ENCODE measurements at places on chromosomes 4 and X.

- DNase-seq, result peak; percentile 91
Measured at GRCh38 chr4:47122592-47123291, 91.4 kb downstream of the GABRB1 start.

DNA sequence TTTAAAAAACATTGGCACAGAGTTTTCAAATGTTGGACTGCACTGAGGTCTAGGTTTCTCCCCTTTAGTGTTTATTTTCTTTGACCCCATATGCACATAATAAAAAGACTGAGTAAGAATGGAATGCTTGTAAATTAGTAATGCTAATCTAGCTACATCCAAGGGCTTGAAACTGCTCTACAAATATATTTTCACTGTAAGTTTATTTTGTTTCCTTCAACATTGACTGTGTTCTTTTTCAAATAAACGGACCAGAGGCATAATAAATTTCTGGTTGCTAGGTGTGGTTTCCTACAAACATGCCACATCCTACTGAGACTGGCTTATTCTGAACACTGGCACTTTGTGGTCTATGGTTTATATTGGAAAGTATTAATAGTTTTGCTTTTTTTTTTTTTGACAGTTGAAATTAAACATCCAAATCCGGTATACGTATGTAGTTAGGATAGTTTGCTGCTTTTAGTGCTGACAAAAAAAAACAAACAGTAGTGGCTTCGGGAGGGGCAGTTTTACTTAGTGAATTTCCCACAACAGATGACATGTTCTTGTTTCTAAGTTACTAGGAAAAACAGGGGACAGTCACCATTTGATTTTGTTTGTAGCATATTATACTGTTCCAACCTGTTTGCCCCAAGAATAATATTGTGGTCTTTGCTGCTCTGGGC, 13.2 kb downstream of the CA5B start:
- DNase-seq, result no peak

DNA sequence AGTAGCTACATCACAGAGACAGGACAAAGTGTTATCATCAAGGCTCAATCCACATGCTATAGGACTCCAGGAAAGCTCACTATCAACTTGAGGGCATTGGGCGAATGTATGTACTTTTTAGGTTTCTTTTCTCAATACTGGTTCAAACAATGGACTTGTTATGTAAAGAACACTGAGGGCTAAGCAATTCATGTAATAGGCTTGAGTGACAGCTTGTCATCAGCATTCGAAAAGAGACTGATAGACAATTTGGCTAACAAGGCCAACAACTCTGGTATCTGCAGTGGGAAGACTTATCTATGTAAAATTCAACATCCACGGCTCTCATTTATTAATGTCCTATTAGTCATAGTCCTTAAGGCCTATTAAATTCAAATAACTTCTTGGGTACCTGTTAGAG, 141.1 kb downstream of the NPNT start:
- DNase-seq, result no peak

DNA sequence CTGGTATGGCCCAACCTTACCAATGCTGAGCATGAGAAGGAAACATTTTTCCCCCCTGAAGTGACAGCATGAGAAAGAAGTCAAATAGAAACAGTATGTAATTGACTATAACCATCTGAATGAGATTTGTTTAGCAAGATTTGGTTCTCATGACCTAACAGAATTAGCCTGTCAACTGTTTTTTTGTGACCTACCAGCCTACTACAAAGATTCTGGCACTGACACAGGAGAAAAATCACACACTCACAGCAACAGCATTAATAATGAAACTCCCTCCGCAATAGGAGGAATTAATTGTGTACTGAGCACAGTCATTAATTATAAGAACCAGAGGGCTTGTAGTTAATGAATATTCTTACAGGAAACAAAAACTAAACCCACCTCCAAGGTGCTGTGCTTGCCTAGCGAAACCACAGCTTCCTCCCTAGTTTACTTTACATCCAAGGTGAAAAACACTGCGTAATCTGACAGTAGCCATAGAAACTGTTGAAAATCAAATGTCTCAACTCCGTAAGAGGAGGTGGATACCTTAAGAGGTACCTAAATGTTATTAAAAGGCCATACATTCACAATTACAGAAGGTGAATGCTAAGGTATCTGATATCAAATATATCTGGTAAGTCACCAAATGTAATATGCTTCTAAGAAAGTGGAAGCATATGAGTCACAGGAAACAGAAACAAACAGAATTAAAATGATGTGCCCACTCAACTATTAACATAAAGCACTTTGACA, 34.9 kb downstream of the MMRN1 start:
- no peak for DNase-seq

DNA sequence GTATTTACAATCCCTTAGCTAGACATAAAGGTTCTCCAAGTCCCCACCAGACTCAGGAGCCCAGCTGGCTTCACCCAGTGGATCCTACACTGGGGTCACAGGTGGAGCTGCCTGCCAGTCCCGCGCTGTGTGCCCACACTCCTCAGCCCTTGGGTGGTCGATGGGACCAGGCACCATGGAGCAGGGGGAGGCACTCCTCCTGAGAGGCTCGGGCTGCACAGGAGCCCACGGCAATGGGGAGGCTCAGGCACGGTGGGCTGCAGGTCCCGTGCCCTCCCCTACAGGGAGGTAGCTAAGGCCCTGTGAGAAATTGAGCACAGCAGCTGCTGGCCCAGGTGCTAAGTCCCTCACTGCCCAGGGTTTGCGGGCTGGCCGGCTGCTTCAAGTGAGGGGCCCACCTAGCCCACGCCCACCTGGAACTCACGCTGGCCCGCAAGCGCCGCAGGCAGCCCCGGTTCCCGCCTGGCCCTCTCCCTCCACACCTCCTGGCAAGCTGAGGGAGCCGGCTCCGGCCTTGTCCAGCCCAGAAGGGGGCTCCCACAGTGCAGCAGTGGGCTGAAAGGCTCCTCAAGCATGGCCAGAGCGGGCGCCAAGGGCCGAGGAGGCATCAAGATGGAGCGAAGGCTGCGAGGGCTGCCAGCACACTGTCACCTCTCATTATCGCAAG, 113.9 kb downstream of the PRDM5 start:
- DNase-seq, result no peak

- no peak for DNase-seq
Measured at GRCh38 chr4:55546506-55546755, 278 bp downstream of the CLOCK start.

DNA sequence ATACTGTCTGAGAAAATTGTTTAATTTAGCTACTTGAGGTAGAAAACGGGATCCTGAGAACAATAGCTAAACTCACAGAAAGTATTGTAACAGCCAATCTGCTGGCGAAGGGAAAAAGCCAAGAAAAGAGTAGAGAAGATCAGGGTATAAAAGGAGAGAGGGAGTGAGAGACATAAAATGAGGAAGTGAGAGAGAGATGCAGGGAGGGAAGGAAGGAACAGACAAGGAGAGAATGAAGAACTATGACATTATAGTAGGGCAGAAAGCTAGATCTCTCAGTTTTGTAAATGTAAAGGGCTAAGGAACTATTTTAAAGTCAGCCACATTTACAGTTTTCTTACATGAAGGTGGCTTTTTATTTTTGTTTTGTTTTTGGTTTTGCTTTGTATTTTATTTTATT, 1.6 kb upstream of the GIMD1 start:
- DNase-seq, result peak; percentile 37

DNA sequence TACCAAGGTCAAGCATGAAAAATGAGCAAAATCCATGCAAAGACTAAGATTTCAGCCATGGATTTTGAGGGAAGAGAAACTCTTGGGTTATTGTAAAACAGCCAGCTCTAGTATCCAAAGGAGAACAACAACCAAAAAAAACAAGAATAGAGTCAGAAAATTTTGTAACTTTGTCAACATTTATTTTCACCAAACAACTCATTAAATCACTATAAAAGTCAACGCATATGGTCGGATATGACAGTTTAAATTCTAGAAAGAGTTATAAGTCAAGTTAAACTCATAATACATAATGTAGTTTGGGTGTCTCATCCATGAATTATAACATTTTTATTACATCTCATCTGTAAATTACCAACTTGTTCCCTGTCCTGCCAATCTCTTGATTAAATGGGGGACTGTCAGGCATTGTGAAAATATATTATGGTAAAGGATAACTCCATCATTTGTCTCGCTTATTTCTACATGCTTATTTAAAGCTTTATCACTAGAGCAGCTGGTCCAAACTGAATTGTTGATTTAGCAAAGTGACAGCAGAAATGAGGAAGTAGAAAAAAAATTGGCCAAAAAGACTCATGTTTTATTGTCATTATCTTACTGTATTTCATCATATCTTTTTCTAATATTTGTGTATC, 224.8 kb upstream of the NOCT start:
- DNase-seq, result peak; percentile 87

DNA sequence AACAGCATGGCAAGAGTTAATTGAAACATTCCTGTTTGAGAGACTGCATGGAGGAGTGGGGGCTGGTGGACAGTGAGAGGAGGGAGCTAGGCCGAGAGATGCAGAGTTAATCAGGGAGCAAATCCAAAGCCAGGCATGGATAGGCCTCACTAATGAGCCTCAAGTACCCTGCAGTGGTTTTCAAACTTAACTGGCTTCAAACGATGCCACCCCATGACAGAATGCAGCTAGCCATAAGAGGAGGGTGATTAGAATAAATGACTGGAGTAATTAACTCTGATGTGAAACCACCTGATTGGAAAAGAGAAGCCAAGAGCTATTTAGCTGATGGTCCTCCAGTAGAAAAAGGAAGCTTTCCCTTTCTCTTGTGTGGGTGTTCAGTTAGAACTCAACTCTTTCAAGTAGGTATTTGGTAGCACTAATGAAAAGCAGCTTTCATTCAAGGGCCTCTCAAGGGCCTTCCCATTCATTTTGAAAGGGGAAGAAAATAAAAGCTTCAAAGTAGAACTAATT, 215.4 kb upstream of the MAB21L2 start:
- peak; percentile 40 for DNase-seq

DNA sequence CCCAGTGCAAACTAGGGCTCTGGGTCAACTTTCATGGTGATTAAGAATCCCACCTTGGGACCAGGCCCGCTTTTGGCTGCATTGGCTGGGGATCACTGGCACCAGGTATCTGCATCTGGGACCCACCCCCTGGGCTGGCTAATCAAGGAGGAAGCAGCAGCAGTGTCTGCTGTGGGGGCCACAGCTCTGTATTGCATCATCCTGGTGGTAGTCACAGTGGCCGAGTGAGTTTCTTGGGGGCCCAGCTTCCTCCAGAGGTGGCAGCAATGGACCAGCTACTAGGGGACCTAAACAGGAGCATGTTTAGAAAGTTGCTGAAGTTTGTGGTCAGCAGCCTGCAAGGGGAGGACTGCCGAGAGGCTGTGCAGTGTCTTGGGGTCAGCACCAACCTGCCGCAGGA, 15.7 kb downstream of the LNX1 start:
- DNase-seq, result no peak

DNA sequence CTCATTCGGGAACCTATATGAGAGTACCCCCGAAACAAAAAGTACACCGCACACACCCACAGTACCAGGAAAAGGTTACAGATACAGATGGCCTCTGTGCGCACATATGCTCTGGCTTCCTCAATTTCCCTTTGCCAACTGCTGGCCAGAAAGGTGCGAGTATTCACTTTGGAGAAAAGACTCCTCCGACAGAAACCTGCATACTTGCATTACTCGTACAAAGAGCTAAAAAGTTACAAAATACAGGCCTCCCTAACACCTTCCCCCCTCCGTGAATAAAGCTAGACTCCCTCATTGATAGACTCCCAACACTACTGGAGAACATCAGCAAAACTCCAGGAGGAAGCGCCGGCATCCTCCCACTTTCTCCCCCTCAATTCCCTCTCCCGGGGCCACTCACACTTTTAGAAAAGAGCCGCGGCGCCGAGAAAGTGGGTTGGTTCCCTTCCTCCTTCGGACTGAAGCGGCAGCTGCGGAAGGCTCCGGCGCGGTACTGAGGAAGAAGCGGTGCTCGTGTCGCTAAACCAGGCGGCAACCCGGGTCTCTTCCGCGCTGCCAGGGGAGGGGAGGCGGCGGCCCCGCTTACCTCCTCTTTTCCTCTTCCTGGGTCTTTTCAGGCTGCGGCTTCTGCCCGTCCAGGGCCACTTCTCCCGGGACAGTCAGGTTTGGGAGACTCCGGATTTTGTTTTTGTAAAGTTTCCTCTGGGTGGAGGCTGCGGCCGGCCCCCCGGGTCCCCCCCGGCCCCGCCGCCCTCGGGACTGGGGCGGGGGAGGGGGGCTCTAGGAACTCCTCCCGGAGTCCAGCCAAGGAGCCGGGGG, 1.1 kb downstream of the FBXW7 start:
- peak; percentile 69 for DNase-seq

DNA sequence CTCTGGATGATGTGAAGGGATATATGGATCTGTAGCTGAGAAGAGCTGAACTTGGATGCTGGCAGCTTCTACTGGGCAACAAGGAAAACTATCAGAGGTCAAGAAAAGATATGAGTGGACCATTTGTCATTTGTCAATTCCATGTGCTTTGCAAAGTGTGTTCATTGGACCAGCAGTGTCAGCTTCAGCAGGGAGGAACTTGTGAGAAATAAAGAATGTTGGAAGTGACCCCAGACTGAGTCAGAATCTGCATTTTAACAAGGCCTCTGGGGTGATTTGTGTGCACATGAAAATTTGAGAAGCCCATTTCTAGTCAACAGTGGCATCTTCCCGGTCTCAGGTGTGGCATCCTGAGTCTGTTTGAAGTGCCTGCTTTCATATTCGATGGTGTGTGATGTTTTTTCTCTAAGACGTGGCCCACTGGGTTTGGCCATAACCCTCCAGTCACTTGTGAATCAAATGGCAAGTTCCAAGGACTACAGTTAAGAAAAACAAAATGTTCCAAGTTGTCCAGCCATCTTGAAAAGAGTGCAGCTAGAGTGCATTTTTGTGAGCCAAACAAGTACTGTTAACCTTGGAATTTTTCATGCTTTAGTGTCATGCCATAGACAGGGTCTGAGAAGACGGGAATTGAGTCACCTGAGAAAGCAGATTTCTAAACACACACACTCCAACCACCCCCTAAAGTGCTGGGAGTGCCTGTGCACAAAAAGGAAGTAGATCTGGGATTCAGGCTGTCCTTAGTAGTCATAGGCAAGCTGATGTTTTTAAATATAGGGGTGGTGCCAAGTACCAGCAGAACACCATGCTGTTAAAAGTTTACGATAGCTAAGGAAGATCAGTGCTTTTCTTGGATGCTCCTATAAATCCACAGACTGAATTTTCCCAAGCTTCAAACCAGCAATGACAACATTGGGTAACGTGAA, 26.4 kb downstream of the GPM6B start:
- no peak for DNase-seq

GRCh38 chr4:112410364-112410763, 105.6 kb downstream of the NEUROG2 start:
- DNase-seq, result no peak

DNA sequence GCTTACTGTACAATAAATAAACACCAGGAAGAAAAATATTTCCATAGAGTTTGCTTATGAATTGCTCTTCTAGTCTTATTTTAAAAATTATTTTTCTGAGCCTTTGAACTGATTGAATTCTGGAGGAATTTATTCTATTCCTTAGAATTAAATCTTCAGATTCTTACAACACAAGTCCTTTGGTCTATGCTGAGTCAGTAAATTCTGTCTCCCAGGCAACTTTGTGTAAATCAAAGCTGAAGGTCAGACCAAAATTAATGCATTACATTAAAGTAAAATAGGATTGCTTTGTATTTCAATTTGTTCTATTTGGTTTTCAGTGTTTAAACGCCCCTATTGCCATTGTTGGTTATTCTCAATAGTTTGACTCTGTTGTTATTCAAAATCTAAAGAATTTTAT, 26.8 kb upstream of the STPG2 start:
- DNase-seq, result no peak
